ENCODE measurements at places on chromosomes 5 and 9.

- DNase-seq: no peak
These were observed 25.9 kb upstream of the IL17B start for GRCh38 chr5:149404746-149405549.

DNA sequence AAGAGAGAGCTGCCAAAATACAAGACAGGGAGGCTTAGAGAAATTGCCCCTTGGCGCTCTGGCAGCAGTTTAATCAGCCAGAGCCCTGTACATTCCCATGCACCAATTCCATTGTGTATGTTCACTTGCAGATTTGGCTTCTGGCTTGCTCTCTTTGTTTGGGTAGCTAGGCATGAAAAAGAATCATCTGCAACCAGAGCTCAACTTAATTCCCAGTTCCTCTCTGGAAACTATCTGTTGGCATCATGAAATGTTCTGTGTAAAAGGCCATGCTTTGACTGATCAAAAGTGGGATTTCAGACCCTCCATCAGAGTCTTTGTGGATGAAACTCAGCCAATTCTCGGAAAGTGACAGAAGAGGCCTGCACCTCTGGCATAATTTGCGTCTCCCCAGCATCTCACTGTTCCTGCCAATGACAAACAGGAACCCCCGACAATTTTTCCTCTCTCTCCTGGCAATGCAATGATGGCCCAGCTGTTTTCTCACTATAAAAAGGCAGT is 53.8 kb upstream of the RAD23B start:
- DNase-seq: peak; percentile 67

GRCh38 chr5:5521478-5521877 is 99.0 kb downstream of the ICE1 start:
- no peak for DNase-seq

- DNase-seq: no peak
These were observed 510.2 kb downstream of the PRELID2 start for GRCh38 chr5:145324767-145325479.
